Right hindlimb (tissue), 1 donor: ENCODE measurements at places on chromosomes 13 and 19.

DNA sequence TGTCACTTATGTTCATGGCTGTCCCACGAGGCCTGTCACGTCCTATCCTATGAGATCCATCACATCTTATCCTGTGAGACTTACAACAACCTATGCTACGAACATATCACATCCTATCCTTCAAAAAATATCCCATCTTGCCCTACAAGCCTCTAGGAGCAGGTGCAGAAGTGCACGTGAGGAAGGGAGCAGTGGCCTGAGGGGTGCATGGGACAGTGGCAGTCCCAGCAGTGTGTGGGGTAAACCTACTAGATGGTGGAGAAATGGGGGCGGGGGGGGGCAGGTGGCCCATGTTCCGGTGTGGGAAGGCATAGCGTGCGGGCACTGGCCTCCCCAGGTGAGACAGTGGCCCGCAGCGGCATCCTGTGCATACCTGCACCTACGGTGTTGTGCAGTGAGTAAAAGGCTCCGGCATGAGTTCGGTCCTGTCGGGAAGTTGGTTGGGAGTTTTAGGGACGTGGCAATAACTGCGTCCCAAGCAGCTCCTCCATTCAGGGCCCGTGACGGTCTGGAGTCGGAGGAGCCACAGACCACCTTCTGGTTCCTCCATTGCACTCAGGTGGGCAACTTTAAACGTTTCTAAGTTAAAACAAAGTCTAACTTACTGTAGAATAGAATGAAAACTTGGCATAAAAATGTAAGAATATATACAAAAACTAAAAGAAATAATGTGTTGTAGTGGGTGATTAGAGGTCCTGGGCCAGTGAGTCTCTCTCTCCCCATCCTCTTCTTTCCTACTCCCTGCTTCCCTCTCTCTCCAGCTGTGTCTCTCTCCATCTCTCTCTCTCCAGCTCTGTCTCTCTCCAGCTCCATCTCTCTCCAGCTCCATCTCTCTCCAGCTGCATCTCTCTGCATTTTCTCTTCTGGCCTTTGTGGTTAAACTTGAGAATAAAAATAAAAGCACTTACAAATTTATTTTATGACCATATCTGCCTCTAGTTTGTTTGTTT, 42.1 kb downstream of the ATP11A start:
- DNase-seq: no peak

DNA sequence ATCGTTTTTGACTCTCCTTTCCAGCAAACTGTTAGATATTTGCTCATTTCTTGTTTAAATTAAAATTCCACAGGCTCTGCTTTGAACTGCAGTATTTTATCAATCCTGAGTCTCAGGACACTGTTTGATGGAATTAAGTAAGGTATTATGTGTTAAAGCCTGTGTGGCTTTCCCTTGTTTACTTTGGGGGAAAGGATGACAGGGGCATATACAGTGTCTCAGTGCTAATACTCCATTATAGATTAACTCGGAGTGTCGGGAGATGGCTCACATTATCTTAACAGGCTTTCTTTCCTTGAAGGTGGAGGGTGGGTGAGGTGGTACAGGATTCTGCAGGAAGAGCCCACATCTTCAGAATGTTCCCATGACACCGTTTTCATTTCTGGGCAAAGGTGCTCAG, 84.7 kb downstream of the SHISA2 start:
- DNase-seq: no peak

DNA sequence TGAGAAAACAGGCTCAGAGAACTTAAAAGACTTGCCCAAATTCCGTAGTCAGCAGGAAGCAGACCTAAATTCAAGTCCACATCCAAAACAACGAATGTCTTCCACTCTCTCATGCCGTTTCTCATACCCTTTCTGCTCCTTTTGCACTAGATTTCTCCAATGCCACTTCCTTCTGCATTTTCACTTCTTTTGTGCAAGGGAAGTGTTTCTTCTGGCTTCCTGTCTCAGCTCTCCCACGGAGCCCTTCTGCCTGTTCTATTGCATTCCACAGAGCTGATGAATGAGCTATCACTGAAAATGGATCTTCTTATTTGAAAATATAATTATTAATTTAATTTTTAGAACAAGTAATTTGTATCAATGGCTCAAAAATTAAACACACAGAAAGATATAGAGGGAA, 56.1 kb upstream of the STK24 start:
- no peak for DNase-seq

- no peak for DNase-seq
Measured at GRCh38 chr19:289651-290371, 1.4 kb downstream of the PLPP2 start.

- DNase-seq: peak; percentile 74
Measured at GRCh38 chr13:74136084-74136658, 2.0 kb upstream of the KLF12 start.

DNA sequence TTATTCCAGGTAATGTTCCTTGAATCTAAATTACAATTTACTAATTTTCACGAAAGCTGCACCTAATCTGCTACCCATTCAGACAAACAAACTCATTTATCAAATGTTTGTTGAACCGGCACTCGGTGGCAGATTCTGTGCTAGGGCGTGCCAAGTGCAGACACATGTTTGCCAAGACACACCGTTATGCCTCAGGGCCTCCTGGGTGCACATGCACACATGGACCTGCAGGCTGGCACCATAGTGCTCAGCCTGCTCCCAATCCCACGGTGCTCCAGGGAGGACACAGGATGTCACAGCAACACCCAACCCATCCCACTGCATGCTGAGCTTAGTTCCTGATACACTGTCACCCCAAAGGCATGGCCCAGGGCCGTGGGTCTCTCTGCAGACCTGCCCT, 7.7 kb downstream of the SCGB2B2 start:
- DNase-seq: no peak

DNA sequence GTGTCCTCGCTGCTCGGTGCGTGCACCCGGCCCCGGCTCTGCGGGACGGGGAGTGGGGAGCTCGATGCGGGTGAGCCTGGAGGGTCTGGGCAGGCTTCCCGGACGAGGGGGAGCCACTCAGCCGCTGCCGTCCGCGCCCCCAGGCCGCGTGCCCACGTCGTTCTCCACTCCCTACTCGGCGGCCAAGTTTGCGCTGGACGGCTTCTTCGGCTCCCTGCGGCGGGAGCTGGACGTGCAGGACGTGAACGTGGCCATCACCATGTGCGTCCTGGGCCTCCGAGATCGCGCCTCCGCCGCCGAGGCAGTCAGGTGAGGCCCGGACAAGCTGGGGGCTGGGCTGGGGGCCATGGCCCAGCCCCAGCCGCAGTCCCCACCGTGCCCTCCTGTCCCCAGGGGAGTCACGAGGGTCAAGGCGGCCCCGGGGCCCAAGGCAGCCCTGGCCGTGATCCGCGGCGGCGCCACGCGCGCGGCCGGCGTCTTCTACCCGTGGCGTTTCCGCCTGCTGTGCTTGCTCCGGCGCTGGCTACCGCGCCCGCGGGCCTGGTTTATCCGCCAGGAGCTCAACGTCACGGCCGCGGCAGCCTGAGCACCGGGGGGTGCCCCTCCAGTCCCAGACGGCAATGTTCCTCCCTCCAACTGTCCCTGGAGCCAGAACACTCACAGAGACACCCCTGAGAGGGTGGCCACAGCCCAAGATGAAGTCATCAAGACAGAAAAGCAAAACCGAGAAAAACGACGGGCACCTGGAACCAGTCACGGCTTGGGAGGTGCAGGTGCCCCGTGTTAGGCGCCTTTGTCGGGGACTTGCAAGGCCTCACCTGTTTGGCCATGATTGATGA, 2.5 kb upstream of the RPL36 start:
- DNase-seq: peak; percentile 30

GRCh38 chr13:33645591-33646554, 172.1 kb upstream of the RFC3 start:
- DNase-seq: no peak

DNA sequence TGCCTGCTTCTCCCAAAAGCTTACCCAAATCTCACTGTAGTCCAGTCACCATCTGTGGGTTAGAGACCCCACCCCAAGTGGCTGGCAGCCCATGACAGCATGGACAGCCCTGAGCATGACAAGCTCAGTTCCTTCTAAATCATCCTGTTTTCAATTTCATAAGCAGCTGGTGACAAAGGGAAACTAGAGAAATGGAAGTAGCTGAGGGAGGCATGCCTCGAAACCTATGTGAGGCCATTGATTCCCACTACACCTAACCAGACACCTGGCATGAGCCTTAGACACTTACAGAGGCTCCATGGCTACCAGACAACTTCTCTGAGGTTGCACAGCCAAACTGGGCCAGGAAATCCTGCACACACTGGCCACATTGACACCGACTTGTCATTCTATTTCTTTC, 56.2 kb downstream of the ABCC4 start:
- no peak for DNase-seq

DNA sequence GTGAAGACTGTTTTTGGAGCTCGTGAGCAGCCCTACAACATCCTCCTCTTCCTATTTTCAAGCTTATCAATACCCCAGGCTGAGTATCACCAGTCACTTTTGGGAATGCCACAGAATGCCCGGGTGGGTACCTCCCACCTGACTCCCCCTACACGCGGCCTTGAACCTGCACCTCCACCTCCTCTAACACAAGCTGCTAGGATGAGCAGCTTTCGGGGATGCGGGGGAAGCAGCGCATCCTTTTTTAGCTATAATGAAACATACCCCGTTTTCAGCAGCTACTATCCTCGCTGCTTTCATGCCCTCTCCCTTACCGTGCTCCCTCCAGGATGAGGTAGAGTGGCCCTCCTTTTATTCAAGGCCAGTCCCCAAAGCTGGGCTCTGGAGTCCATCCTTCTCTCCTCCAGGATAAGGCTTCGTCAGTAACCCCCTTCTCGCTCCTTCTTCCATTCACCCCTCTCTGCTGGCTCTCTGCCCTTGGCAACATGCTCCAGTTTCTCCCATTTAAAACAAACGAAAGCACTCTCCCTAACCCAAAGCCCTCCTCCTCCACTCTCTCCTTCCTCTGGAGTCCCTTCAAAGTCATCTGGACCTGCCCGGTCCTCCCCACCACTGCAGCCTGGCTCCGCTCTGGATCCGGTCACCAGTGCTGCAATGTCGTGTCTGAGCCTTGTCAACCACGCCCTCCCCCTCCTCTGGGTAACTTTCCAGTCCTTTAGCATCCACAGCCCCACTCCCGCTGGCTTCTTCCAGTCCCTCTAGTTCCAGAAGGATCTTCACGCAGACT, 55.3 kb downstream of the STK24 start:
- DNase-seq: no peak

DNA sequence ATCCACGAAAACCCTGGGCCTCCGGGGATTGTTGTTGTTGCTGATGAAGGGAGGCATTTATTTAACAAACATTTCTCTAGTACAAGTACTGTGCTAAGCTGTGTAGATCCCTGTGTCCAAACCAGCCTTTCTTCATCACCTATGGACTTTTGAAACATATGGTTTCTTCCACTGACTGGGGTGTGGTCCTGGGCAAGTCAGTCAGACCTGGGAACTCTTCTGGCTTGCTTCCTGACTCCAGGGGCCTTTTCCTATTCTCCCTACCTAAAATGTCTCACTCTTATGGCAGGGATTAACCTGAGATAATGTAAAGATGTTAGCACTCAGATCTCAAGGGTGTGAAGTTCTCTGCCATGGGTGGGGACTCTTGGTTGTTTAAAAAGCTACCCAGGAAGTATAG, 46.8 kb downstream of the EFNB2 start:
- DNase-seq: no peak

GRCh38 chr19:17489392-17490030, 19.2 kb downstream of the SLC27A1 start:
- no peak for DNase-seq
